HFFc6 (cell line): ENCODE measurements at places on chromosomes 13 and 19.

DNA sequence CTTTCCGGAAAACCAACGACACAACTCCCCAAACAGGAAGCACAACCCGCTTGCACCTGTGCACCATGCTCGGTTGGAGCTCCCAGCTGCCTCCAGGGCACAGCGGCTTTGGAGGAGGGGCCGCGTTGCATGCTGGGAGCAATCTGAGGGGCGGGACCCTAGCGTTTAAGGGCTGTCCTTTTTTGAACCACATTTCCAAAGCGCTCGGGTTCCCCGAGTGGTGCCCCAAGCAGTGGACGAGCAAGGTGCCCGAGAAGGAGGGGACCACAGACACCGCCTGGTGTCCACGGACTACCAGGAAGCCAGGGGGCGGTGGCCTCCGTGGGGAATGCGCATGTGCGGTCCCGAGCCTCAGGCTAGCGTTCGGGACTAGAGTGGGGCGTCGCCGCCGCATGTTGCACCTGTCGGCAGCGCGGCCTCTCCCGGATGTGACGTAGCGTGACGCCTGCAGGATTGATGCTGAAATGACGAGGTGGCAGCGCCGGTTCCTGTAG lies 11.9 kb upstream of the ZNF57 start:
- DNase-seq: no peak

- no peak for DNase-seq
Observed at GRCh38 chr19:46116121-46116520, 8.4 kb downstream of the IGFL3 start.

GRCh38 chr13:60788156-60788829 lies 391.3 kb downstream of the TDRD3 start:
- DNase-seq: no peak

DNA sequence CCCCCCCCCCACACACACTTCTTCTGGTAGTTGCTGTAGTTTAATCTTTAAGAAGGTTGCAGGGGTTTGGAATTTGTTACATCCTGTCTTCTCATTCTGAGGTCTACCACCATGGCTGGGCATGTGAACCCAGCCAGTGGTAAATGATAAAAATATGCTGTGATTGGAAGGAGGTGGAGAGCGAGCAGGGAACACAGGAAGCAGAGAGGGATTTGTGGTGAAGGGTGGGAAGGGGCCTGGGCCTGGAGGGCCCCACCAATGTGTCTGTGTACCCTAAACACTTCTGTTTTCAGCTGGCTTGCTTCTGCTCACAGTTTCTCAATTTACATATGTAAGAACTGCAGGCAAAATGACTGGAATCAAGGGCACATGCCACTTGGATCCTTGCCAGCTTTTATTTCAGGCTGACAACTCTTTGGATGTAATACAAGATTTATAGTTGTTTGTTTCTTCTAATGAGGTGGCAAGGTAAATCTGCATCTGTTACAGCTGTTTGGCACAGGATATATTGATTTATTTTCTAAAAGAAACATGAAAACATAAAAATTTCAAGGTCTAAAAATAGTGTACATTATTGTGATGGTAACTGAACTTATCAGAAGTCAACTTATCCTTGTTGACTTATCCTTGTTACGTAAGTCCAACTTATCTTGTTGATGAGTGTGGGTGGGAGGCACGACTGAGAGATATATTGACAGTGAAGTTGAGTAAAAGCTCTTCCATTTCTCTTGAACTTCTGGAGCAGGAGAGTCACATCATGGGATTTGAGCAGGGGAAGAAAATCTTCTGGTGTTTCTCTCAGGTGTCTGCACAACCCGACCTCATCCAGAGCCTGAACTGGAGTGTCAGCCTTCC lies 313.2 kb downstream of the SHISA2 start:
- DNase-seq: no peak

DNA sequence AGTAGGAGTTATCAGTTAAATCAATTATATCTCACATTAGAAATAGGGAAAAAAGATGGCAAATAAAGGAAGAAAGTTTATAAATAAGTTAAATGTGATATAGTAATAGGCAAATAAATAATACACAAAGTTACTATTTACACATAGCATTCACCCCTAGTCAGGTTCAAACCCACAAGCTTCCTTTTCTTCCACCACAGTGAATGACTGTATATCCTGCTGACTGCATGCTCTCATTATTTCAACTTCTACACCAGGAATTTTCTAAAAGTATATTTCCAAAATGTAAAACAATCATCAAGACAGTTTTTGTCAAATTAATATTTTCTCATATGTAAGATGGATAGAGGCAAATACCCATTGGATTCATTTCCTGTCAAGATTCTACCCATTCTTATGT lies 548.6 kb upstream of the SLITRK5 start:
- no peak for DNase-seq

- DNase-seq: no peak
Observed at GRCh38 chr19:49515767-49516166, 3.3 kb downstream of the FCGRT start.

GRCh38 chr13:112184261-112184660 lies 117.3 kb downstream of the SOX1 start:
- DNase-seq: no peak

GRCh38 chr13:47409778-47410177 lies 512.9 kb upstream of the HTR2A start:
- DNase-seq: no peak

DNA sequence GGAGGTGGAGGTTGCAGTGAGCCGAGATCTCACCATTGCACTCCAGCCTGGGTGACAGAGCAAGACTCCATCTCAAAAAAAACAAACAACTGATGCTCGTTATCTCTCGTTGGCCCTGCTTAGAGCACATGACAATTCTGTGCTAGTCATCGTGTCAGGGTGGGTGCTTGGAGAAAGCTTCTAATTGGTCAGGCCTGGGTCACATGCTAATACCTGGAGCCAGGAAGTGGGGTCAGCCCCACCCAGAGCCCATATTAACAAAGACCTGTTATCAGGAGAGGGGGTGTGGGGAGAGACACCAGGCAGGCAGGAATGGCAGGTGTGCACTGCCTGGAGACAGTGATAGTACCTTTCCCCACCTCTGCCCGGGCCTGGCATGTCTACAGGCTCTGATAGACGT lies 84.9 kb downstream of the DPF1 start:
- no peak for DNase-seq

- no peak for DNase-seq
Observed at GRCh38 chr19:38726761-38727301, 17.4 kb downstream of the CAPN12 start.

DNA sequence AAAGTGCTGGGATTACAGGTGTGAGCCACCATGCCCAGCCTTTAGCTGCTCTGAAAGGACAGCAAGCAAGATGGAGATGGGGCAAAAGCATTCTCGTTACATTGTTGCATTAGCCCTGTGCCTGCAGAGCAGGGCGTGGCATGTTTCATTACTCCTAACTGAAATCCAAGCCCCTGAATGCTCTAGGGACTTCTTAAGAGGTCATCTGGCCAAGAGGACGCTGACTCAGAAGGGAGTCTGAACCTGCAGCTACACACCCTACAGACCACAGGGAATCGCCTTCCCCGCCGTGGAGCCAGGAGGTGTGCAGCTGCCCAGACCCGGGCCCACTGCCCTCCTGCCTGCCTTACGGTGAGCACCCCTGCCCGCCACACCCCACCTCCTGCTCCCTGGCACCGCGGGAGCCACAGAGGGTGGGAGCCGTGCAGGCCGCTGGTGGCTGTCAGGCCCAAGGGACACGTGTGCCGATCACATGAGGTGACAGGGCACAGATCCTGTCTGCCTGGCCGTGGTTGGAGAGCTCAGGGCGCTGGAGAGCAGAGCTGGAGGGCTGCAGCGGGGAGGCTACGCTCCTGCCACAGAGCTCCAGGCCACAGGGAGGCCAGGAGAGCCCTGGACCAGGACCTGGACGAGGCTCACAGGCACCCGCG lies 27.2 kb downstream of the ADPRHL1 start:
- DNase-seq: no peak

- DNase-seq: no peak
Observed at GRCh38 chr19:41276231-41276630, 12.1 kb downstream of the HNRNPUL1 start.

- peak; percentile 56 for DNase-seq
Observed at GRCh38 chr19:16247353-16248182, 49.9 kb downstream of the AP1M1 start.

GRCh38 chr19:54448040-54448773 lies 792 bp upstream of the LENG8 start:
- DNase-seq: peak; percentile 57

- DNase-seq: no peak
Observed at GRCh38 chr13:66558506-66558905, 671.6 kb downstream of the PCDH9 start.

GRCh38 chr13:32423592-32423991 lies 4.3 kb downstream of the N4BP2L1 start:
- no peak for DNase-seq

DNA sequence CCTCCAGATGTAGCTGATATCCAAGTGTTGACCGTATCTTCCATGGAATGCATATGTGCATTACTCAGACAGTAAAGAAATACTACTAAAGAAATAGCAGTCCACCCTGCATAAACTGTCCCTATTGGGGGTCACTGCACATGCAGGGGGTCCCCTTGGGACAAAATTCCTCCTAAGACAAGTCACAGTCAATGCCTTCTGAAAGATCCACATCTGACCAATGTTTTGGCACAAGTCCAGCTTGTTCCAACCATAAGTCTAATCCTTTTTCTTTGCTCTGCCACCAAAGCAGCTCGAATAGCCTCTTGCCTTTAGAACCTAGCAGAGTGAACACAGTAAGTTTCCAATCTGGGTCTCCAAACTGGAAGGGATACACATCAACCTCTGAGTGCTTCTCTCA lies 87.9 kb downstream of the DIAPH3 start:
- DNase-seq: no peak

- DNase-seq: peak; percentile 98
Observed at GRCh38 chr19:18224525-18225354, 1.5 kb downstream of the PDE4C start.

GRCh38 chr13:80664950-80665349 lies 324.0 kb upstream of the SPRY2 start:
- DNase-seq: no peak

DNA sequence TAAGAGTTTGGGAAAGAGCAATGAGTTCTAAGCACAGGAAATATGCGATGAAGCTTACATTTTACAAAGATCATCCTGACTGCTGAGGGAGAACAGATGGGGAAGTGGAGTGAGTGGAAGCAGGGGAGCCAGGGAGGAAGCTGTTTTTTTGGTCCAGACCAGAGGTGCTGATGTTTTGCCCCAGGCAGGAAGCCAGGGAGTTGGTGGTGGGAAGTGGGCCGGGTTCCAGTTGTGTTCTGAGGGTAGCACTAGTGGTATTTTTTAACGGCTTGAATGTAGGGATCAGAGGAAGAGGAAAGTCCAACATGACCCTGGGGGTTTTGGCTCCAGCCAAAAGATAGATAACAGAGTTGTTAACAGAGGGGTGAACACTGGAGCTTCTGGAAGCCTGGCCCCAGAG lies 20.7 kb upstream of the OLFM4 start:
- no peak for DNase-seq

- no peak for DNase-seq
Observed at GRCh38 chr19:33698576-33699435, 77.1 kb downstream of the CHST8 start.

GRCh38 chr13:76129305-76130000 lies 493.3 kb downstream of the LMO7 start:
- no peak for DNase-seq

DNA sequence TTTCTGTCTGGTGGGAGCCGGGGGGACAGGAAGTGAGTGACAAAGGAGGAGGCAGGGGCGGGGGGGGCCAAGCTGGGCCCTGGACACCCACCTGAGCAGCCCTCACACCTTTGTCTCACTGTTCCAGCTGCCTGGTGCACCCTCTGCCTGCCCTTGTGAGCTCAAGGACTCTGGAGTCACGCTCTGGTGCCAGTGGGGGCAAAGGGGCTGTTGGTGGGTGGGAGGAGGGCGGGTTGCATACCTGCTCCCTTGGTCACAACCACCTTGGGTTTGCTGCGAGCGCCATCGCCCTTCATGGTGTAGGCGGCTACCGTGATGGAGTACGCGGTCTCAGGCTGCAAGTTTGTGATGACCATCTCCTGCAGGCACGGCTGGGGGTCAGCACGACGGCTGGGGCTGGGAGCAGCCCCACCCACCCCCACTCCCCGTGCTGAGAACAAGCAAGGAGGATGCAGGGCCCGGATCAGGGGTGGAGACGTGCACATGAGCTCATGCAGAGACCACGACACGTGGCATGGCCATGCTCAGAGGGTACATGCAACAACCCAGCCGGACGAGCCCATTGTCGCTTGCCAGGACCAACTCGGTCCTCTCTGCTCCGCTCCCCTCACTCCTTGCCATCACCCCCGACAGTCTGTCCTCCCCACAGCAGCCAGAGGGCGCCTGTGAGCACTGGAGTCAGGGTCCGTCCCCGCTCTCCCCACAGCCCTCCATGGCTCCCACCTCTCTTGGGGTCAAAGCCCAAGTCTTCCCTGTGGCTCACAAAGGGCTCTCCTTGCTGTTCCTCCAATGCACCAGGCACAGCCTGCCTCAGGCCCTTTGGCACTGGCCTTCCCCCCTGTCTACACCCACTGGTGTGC lies 114.9 kb downstream of the PTPRS start:
- DNase-seq: no peak
